ENCODE measurements at places on chromosomes 4 and X. TPM values are rescaled to one million over a fixed set of nuclear protein-coding genes. Genes with fewer than 3 reads are reported as not detected.

GABRG1 gene
- polyA plus RNA-seq, result not detected

ARHGEF6 gene
- 26.4 TPM for polyA plus RNA-seq

GABRB1 gene
- polyA plus RNA-seq, result not detected

EDNRA gene
- polyA plus RNA-seq, result not detected

EXOC1L gene
- polyA plus RNA-seq, result not detected

MAGEA12 gene
- polyA plus RNA-seq, result not detected

SPANXC gene
- not detected for polyA plus RNA-seq

All from CD14-positive monocyte (primary cell).